ENCODE measurements at places on chromosomes 5 and 9. TPM values are rescaled to one million over a fixed set of nuclear protein-coding genes. Genes with fewer than 3 reads are reported as not detected.

DMRT3 gene
- total RNA-seq, result not detected

SURF4 gene
- total RNA-seq, result 78.1 TPM

OLFML2A gene
- total RNA-seq, result 43.0 TPM

CNTNAP3 gene
- 31.5 TPM for total RNA-seq

DENND1A gene
- total RNA-seq, result 33.6 TPM

MEGF10 gene
- 0.32 TPM for total RNA-seq

SPATA6L gene
- total RNA-seq, result 0.69 TPM

NUTM2F gene
- not detected for total RNA-seq

GRCh38 chr5:179967489-179967888, 59.8 kb upstream of the TBC1D9B start:
- no peak for ATAC-seq

GRCh38 chr5:131877873-131878272, 67.6 kb downstream of the MEIKIN start:
- ATAC-seq, result no peak

- ATAC-seq, result no peak
Observed at GRCh38 chr5:98065261-98065909, 708.1 kb upstream of the RGMB start.

DNA sequence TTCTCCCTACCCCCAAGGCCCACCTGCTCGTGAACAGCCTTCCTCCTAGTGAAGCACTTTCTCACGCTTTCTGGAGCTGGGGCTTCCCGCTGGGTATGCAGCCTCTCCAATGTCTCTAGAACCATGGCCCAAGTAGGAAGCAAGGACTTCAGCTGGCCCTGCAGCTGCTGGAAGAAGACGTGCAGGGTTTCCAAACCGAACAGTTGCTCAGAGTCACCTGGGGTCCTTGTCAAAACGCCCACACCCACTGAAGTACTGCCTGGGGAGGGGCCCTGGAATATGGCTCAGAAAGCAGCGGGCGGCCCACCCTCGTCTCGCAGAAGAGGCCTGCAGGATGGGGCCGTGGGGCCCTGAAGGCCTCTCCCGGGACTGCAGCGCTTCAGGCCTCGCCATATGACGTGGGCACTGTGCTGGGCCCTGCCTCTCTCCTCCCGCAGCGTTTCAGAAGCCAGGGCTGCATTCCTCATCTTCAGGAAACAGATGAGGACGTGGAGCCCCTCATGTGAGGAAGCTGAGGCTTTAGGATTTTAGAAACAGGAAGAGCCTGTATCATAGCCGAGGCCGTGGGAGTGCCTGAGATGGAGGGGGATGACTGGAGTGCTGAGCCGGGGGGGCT, 116.0 kb upstream of the LMX1B start:
- ATAC-seq, result no peak

DNA sequence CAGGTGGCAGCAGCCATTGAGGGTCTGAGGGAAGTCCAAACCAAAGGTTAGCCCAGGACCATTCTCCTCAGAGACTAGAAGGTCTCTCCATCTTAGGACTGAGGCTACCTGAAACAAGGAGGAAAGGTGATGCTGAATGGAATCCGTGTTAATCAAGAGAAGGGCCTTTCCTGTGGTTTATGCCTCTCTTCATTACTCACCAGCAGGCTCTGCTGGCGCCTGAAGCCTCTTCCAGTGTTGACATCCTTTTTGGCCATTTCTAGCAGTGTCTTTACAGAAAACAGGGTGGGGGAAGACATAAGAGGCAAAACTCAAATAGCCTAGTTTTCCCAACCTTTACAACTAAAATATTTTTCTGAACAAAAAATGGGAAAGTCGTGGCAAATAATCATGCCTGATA, 98.0 kb downstream of the ENC1 start:
- no peak for ATAC-seq

DNA sequence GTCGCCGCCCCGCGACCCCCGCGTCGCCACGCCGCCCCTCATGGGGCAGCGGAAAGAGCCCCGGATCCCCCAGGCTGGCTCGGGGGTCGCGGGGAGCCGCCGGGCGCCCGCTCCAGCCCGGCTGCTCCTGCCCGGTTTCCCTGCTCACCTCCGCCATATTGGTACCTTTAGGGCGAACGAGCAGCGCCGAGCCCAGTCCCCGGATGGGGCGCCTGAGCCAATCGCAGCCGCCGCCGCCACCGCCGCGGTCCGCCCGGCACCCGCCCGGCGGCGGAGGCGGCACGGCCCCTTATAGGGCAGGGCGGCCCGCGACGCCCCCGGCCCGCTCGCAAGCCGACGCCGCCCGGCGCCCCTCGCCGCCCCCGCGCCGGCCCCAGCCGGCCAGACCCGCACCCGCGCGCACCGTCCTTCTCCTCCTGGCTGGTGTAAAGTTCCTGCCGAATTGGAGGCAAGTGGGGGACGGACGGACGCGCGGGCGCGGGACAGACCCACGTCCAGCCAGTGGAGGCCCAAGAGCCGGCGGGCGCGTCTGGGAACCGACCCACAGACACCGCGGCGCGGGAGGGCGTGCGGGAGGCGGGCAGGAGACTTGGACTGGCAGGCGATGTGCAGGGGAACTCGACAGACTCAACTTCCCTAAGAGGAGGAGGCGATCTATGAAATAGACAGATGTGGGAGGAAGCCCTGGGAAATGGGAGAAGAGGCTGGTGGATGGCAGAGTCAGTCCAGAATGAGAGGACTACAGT, at the start of gene MIER3:
TSS of gene MIER3 (minus strand) at position 178 of the 746 bp plus-strand sequence. CDS start at position 157, 21 bp downstream.
- peak; percentile 99 for ATAC-seq

DNA sequence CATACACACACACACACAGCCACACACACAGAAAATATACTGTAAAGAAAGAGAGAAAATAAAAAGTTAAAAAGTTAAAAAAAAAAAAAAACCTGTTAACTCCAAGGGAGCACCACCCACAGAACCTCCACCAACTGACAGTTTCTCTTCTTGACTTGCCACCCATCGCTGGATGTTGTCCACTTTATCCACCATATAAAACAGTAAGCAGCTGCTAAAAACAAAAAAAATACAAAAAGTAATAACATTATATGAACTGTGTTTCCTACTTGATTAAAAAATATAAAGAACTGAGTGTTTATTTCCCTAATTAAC, 1.2 kb downstream of the PURA start:
- ATAC-seq, result no peak

- ATAC-seq, result no peak
Observed at GRCh38 chr5:119397518-119398380, 41.9 kb downstream of the TNFAIP8 start.

GRCh38 chr5:83360573-83360972, 111.0 kb upstream of the VCAN start:
- no peak for ATAC-seq

DNA sequence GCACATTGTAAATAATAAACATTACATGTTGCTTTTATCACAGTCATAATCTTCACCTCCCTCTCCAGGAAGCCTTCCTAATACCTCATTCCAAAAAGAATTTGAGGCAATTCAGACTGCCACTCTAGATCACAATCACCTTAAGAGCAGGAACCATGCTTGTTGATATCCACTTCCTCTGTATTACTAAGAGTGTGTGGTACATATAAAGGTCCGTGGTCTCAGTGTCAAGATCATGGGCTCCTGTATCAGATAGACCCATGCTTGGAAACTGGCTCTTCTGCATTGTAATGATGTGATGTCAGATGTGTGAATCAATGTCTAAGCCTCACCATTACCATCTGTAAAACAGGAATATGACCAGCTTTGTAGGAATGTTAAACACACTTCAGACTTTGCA, 114.1 kb downstream of the SPOCK1 start:
- no peak for ATAC-seq

- no peak for ATAC-seq
Observed at GRCh38 chr9:115633104-115633503, 515.1 kb upstream of the TNC start.

- ATAC-seq, result no peak
Observed at GRCh38 chr5:66597183-66597757, 1.1 kb downstream of the MAST4 start.

- no peak for ATAC-seq
Observed at GRCh38 chr9:13933268-13933656, 380.7 kb downstream of the NFIB start.

DNA sequence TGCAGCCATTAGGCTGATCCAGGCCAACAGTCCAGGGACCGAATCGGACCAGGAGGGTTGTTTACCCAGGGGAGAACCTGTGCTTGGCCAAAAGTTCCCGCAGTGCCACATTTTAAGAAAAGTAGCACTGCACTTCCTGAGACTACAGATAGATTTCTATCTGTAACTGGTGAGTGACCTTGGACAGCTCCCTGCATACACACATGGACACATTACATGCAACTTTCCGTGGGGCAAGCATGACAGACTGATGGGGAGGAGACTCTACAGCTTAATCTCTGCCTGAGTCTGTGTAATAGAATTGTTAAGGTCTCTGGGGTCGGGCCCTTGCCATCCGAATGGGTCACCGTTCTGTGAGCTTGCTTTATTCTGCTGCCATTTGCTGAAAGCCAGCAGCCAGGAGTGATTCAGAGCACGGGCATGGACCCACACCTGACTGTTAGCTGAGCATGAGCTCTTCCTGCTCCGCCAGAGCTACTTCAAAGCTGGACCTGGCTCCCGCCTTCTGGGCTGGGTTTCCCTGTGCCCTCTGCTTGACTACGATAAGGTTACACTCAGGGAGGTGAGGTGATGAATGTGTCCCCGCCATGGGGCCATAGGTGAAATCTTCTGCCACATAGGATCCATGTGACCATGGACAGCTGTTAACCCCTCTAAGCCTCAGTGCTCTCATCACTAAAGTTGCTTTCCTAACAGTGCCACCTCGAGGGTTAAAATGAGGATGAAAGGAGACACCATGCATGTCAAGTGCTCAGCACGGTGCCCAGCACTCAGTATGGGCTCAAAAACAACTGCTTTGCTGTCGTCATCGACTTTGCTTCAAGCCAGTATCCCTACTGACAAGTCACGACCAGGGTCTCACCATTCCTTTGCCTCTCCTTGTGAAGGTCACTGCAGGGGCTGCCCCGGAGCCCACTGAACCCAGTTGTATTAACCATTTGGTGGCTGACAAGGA, 200.0 kb downstream of the MELK start:
- ATAC-seq, result no peak

GRCh38 chr5:179187681-179188575, 127.8 kb downstream of the ZNF354C start:
- ATAC-seq, result no peak

GRCh38 chr5:132463811-132464155, 26.8 kb downstream of the IRF1 start:
- ATAC-seq, result no peak

DNA sequence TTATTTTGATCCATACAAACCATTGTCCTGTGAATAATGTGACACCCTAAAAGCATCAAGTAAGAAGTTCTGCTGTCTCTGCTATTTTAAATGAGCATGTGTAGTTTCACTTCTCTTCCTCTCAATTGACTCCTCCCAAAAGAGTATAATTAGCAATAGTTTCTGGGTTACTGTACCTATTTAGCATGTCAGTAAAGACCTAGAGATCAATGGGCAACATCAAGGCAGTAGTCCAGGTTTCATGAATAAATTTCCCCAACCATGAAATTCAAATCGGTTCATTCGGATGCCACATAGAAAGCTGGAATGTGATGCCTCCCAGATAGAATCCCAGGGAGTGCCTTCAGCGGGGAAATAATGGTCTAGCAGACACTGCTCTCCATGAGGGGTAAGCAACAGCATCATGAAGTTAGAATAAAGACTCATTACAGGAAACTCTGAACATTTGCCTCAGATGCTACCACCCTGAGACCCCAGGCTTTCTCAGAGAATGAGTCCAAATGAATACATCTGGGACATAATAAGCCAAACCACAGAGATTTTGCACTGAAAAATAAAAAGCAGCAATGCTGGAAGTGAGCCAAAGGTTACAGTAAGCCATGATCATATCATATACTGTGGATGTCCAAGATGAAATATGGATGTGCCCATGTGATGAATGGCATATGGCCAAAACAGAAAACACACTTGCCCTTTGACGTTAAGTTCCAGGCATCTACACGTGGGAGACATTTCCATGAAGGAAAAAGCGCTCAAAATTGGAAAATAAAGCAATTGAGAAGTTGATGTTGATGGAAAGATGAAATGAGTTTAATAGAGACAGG, 1107.0 kb upstream of the SEMA6A start:
- ATAC-seq, result no peak

GRCh38 chr9:120820095-120820494, 22.6 kb downstream of the PSMD5 start:
- no peak for ATAC-seq

GRCh38 chr5:4405614-4406219, 734.4 kb upstream of the ADAMTS16 start:
- no peak for ATAC-seq

- no peak for ATAC-seq
Observed at GRCh38 chr5:130166839-130167490, 262.7 kb downstream of the CHSY3 start.

DNA sequence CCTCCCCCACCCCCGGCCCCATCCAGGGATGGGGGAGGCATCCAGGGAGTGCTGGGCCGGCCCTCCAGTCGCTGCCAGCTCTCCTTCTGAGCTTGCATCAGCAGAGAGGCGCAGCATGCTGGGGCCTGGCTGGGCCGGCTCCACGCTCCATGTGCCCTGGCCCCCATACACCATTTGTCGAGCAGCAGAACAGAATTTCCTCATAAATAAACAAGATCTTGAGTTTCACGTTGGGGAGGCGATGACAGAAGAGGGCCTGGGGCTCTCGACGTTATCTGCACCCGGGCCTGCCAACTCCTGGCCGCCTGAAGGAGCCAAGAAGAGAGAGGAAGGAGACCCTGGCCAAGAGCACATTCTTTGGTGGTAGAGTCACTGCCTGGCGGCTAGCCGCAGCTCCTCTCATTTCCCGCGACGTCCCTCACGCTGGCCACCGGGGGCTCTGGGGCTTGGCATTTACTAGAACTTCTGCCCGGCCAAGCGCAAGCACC, 177.0 kb downstream of the FGF18 start:
- ATAC-seq, result peak; percentile 76

DNA sequence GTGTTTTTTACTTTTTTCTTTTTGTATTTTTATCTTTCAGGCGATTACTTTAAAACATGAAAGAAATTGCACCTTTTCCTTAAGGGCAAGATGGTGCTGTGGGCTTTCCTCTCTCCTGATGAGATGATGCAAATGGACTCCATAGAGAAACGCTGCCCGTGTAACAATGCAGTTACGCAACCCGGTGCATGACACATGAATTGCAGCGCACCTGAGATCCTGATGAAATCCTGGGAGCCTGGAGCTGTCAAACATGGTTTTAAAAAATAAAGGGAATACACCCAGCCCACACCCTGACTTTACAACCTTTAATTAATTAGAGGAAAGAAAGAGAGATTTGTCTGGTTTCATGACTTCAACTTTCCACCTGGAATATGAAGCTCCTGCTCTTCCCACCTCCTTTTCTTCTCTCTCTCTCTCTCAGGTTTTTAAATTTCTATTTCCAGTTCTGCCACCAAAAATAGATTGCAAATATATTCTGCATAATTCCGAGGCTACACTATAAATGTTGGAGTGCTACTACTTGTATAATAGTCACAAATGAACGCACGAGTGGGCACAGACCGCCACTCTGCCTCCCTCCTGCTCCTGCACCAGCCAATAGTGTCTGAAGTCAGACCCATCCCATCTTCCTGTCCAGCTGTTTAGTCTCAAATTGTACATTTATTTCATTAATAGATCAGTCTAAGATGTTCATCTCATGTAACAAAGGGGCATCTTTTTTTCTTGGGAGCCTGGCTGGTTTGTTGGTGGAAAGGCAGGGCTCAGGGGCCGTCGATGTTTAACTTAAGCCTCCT, 179.1 kb downstream of the AUH start:
- no peak for ATAC-seq

All from gastroesophageal sphincter (tissue), 4 donors.